T-helper 17 cell (primary cell): ENCODE measurements at places on chromosomes 12 and 14. TPM values are rescaled to one million over a fixed set of nuclear protein-coding genes. Genes with fewer than 3 reads are reported as not detected.

GRCh38 chr12:52909331-52909730 is 4.5 kb upstream of the KRT8 start:
- H3K36me3 ChIP-seq, result no peaks in the 10 kb centered on the region
- peaks cover 25% of the 10 kb centered on the region for H3K27me3 ChIP-seq
- H3K4me3 ChIP-seq, result no peak overlapping the region
- no peak for DNase-seq
- peaks cover 13% of the 10 kb centered on the region for H3K4me1 ChIP-seq

DNA sequence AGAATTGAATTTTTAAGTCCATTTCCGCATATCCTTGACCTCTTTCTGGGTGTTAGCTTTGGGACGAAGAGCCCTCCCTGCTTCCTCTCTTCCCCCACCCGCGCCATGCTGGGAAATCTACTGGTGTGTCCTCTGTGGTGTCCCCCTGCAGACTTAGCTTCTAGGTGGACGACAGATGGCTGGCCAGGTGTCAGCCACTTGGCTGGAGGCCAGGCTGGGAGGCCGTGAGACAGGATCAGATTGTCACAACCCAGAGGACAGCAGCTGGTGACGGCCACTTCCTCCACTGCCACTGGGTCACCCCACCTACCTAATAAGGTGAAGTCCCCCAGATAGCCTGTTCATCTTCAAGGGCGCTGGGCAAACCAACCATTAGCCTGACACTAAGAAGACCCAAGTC is 13.3 kb upstream of the DTX1 start:
- no peak overlapping the region for H3K4me3 ChIP-seq
- DNase-seq, result no peak
- peaks cover 7% of the 10 kb centered on the region for H3K27me3 ChIP-seq
- no peak overlapping the region for H3K27ac ChIP-seq
- no peaks in the 10 kb centered on the region for H3K4me1 ChIP-seq

- no peak for DNase-seq
- H3K4me1 ChIP-seq, result peaks cover 45% of the 10 kb centered on the region
- peak overlapping the region; percentile 28 for H3K4me3 ChIP-seq
- no peaks in the 10 kb centered on the region for H3K36me3 ChIP-seq
- H3K27me3 ChIP-seq, result no peaks in the 10 kb centered on the region
- H3K27ac ChIP-seq, result peak overlapping the region; percentile 94
Observed at GRCh38 chr12:52020539-52021336, 14.0 kb downstream of the TAMALIN start.

GRCh38 chr12:18872770-18873169 is 134.9 kb downstream of the CAPZA3 start:
- peaks cover 19% of the 10 kb centered on the region for H3K4me1 ChIP-seq
- H3K4me3 ChIP-seq, result peak overlapping the region; percentile 83
- H3K27ac ChIP-seq, result peak overlapping the region; percentile 46
- no peaks in the 10 kb centered on the region for H3K36me3 ChIP-seq

Gene NOPCHAP1
- 7.7 TPM for total RNA-seq
